ENCODE measurements at places on chromosomes 13 and 19. TPM values are rescaled to one million over a fixed set of nuclear protein-coding genes. Genes with fewer than 3 reads are reported as not detected.

- no peak for DNase-seq
These were observed 85.7 kb downstream of the SHISA2 start for GRCh38 chr13:25966086-25966485.

- no peak for DNase-seq
These were observed 9.4 kb downstream of the ZSCAN18 start for GRCh38 chr19:58088521-58089052.

GRCh38 chr13:73496711-73497110, 437.9 kb downstream of the KLF5 start:
- no peak for DNase-seq

DNA sequence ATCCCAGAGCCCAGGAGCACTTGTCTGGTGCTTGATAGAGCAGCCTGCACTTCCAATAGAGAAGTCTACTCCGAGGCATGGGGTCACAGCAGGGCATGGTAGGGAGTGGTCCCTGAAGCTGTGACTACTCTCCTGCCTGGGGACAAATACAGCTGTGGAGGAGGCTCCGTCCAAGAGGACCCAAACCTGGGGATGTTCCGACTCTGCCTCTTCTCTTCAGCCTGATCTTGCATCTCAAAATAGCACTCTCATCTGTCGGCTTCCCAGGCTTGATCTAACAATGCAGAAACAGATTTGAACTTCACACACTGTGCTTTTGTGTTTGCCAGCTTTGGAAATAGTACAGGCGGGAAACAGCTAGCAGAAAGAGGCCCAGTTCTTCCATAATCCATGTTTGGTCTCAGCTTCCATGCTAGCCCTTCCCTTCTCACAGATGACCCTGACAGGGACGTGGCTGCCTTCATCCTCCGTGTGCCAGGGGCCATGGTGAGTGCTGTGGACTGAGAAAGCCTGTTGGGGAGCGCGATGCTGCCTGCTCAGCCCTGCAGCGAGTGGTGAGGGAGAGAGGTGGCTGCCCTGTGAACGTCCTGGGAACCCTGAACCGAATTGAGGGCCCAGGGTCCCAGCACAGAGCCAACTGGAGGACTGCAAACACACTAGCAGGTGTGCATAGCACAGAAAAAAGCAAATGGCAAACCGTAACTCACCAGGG, 150.3 kb upstream of the GPR12 start:
- DNase-seq: no peak

DNA sequence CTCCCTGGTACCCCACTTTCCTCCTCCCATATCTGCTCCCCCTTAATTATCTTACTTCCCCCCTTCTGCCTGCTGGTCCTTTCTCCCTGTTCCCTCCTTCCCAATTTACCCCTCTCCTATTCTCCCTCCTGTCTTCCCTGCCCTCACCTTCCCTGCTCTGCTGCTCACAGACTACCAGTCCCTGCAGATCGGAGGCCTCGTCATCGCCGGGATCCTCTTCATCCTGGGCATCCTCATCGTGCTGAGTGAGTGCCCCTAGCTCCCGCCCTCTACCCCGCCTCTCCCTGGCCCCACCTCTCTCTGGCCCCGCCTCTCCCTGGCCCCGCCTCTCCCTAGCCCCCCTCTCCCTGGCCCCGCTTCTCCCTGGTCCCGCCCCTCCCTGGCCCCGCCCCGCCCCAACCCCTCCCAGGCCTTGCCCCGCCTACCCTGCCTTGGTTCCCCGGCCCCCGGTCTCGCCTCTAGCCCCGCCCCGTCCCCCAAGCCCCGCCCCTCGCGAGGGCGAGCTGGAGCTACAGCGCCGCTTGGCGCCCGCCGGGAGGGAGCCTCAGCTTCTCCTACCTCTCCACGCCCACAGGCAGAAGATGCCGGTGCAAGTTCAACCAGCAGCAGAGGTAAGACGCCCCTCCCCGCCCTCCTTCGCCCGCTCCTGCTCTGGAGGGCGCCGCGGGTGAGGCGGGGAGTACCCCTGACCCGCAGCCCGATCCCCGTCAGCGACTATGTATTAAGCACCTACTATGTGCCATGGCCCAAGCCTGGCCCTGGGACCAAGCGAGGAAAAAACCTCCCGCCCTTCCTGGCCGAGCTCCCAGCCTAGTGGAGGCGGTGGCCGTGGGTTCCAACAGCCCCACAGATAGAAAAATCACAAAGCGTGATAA, 1.9 kb upstream of the FXYD7 start:
- no peak for DNase-seq

DNA sequence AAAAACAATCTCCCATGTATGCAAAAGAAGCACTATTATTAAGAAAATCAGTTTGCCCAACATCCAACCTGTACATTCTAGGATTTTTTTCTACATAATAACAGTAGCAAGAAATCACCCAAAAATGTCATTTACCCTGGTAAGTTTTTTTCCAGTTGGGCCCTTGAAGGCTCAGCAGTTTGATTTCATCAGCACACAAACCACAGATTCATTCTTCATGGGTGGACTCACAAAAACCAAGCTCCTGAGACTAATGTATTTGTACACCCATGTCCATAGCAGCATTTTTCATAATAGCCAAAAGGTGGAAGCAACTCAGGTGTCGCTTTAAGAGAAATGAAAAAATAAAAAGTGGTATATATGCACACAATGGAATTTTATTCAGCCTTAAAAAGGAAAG, 210.1 kb downstream of the TBC1D4 start:
- no peak for DNase-seq

DNA sequence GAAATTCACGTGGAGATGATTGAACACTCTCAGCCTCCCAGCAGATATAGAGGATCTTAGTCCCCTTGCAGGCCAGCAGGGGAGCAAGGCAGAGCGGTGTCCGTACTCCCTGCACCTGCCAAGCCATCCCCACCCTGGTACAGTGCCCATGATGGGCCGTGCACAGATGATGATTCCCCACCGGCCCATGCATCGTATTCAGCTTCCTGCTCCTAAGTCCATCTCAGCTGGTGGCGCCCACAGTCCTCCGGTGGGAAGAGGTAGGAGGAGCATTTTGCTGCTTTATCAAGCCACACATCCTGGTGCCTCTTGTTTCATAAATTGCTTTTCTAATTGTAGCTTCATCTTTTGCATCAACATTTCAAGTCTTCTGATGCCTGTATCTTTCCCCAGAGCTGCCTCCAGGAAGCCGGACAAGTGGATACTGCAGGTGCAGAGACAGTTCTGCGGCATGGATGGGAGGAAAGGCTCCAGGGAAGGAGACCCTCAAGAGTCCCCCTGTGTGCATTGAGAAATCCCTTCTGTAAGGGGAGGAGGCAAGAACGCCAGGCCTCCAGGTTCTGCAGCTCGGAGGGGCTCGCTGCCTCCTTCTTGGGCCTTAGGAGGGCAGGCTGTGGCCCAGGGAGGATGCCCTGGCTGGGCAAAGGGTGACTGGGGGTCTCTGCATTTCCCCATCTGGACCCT, 55.3 kb downstream of the F2RL3 start:
- DNase-seq: no peak

- no peak for DNase-seq
These were observed 332.2 kb downstream of the OXGR1 start for GRCh38 chr13:96662036-96662435.

DNA sequence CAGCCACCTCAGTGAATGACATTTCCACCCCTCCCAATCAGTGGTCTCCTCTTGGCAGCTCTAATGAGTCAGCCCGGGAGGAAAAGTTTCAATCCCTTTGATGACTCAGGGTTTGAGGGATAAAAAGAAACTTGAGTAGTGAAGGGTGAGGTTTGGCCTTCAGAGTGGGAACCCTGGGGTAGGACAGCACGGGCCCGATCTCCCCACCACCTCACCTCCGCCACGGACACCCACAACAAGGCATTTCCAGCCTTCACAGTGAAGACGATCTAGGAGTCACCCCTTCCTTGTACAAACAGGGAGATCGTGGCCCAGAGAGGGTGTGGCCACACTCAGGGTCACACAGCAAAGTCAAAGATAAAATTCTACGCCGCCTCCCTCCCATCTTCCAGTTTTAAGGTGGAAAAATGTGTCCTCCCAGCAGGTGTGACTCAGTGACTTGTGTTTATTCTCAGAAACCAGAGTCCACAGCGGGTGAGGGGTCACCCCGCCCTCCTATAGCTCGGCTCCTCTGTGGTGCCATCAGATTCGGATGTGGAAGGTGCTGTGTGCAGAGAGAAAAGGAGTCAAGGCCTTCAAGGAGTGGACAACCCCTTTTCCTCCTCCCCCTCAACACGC, 12.3 kb downstream of the CIB3 start:
- DNase-seq: no peak

DNA sequence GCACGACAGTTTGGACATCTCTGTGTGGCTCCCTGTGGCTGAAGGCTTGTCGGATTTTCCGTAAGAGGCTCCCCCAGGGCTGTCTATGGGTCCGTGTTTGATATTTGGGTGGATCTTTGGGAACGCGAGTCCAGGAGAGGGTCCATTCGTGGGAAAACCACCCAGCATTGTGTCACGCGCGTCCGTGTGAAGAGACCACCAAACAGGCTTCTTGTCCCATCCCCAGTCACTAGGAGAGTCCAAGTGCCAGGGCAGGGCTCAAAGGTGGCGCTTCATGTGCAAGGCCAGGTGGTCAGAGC, 2.4 kb downstream of the KLF1 start:
- no peak for DNase-seq

- no peak for DNase-seq
These were observed 24.9 kb downstream of the CPAMD8 start for GRCh38 chr19:17001603-17002183.

DNA sequence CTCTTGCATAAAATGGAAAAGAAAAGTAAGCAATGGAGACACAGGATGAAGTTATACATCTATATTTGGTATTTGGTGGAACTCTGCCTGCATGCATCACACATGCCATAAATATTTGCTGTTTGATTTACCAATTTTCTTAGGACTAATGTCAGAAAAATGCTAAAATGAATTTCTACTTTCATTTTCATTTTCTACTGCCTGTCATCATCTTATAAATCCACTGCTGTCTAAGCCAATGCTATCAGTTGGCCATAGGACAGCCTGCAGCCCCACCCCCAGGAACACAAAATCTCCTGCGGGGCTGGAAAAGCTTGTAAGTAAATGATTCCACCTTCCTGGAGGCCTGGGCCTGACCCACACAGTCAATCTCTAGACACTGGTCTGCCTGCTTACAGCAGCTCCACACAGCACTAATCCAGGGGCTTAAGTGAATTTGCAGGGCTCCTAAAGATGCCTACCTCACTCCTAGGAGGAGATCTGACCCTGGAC, 122.0 kb downstream of the ENOX1 start:
- DNase-seq: no peak

GRCh38 chr19:30135797-30136196, 193.8 kb downstream of the URI1 start:
- DNase-seq: no peak

DNA sequence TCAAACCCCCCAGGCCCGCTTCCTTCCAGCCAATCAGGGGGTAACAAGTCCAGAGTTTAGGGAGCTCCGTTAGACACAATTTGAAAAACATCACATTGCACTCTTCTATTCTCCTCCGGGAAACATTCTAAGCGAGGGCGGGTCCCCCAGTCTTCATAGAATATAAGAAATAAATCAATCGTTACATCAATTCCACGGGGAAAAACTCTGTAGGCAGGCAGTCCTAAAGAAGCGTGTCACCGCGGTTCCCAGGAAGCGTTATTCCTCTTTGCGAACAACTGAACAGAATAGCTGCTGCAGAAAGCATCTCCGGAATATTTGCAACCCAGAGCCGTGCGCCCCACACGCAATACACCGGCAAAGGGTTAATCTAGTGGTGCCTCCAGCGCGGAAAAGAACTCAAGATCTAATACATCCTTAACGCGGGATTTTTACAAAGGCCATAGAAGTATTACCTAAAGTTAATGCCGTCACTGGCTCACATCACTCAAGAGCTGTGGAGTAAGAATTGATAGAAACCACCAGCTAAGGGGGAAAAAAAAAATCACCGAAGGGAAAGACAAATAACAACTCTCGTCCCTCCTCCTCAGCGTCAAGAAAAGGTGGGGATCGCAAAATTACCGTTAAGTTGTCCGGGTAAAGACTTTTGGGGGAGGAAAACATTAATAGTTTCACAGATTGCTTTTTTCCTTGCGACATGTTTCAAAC, 65.1 kb downstream of the KCNRG start:
- no peak for DNase-seq

GRCh38 chr13:67134417-67135129, 95.6 kb downstream of the PCDH9 start:
- DNase-seq: no peak

DNA sequence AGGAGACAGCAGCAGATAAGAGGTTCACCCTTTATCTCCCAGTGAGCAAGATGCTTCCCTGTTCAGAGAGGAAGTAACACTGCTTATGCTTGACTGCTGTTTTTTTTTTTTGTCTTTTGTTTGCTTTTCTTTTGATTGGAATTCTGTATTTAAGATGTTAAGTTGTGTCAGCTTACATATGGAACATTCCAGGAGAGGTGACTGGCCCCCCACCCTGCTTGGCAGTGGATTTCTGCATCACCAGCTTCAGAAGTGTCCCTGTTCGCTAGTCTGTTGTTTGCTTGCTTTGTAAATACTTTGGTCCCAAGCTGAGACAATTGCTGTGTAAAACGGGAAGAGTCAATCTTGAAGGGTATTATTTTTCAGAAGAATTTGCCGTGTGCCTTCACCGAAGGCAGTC, 43.0 kb downstream of the IFT88 start:
- DNase-seq: no peak

GRCh38 chr13:113474179-113474578, 16.3 kb downstream of the DCUN1D2 start:
- DNase-seq: no peak

GRCh38 chr19:29596080-29596727, 9.9 kb upstream of the POP4 start:
- DNase-seq: no peak

- no peak for DNase-seq
These were observed 2380.9 kb downstream of the PCDH9 start for GRCh38 chr13:64849196-64849595.

DNA sequence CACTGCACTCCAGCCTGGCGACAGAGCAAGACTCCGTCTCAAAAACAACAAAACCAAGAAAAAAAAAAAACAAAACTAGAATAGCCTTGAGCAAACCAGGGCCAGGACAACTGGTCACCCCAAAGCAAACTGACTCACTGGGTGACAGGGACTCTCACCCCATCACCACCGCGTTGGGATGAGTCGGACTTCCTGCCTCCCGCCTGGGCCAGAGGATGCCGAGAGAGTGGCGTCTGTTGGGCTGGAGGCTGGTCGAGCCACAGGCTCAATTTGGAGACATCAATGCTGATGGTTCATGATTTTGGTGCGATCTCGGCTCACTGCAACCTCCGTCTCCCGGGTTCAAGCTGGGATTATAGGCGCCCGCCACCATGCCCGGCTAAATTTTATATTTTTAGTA, 11.6 kb downstream of the TMPRSS9 start:
- no peak for DNase-seq

GRCh38 chr19:58150328-58150921, at the start of gene ZNF329:
ZNF329 (minus strand) TSS chr19:58150789; CDS start chr19:58129503, 21,286 bp downstream.
- no peak for DNase-seq

- DNase-seq: peak; percentile 81
These were observed 1.0 kb upstream of the U2AF2 start for GRCh38 chr19:55653651-55654322.

DNA sequence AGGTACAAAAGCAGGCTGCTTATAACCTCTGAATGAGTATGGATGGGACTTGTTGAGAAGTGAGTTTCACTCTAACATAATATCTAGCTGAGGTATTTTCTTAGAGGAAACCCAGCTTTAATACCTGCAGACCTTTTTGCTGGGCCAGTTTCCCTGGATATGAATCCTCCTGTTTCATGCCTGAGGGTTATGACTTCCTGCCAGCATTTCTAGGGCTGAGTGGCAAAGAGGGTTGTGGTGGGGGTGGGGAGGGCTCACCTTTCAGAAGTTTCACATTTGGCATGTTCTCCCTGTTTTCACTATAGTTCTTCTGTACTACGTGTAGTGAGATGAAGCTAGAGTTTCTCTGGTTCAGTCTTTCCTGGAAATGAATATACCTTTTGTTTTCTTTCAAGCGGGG, 73.7 kb downstream of the LACC1 start:
- DNase-seq: no peak

The SLC5A5 gene
- total RNA-seq: not detected

The GRWD1 gene
- total RNA-seq: 58.7 TPM

The INAFM1 gene
- total RNA-seq: 3.0 TPM
